Breast epithelium (tissue), 4 donors: ENCODE measurements at places on chromosomes 5 and 9.
A peak's percentile ranks its signal among the peaks of the same experiment; 100 is the strongest.

- no peak for DNase-seq
- no peak overlapping the region for H3K4me3 ChIP-seq
- no peaks in the 10 kb centered on the region for H3K27me3 ChIP-seq
These were observed 50.1 kb upstream of the ANKRD33B start for GRCh38 chr5:10513501-10514442.

DNA sequence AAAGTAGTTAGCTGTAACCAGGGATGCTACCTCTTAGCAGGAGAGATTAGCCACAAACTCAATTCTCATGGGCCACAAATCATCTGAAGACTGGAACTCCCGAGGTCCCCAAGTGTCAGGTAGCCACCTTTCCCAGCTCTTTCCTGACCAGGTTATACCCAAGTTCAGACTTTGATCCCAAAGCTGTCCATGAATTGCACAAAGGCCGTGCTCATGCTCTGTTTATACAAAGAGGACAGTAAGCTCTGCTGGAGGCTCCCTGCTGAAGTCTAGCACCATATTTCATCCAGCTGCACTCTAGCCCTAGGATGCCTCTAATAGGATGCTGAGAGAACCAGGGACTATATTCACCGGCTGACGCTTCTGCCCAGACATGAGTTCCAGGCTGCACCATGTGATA is 271.0 kb upstream of the ADAMTSL1 start:
- no peak for DNase-seq
- no peak overlapping the region for H3K4me3 ChIP-seq
- H3K27me3 ChIP-seq: no peaks in the 10 kb centered on the region
- no peaks in the 10 kb centered on the region for H3K36me3 ChIP-seq
- H3K27ac ChIP-seq: no peak overlapping the region

DNA sequence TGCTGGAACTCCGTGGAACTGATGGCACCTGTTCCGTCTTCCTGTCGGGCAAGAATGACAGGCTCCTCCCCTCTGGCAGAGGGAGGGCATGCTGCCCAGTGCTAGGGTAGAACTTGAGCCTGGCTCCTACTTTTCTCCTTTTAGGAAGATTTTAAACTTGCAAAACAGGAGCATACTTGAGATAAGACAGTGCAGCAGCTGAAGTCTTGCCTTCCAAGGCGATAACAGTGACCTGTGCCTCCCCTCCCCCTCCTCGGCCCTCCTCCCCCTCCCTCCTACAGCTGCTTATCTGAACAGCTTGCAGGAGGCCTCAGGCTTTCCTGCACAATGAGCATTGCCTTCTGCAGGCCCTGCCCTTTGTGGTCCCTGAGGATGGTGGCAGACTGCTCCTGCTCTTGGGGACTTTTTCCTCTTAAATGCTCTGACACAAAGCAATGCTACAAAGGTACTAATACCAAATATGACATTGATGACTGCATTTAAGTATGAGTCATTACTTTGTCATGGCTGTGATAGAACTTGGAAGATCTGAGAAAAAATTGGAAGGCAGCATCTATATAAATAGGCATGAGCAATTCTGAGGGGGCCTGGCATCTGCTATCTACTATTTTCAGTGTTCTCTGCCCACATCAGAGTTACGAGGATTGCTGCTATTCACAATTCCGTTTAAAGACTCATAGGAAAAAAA is 2.0 kb downstream of the GADD45G start:
- peak overlapping the region; percentile 71 for H3K4me3 ChIP-seq
- no peaks in the 10 kb centered on the region for H3K27me3 ChIP-seq
- H3K36me3 ChIP-seq: no peaks in the 10 kb centered on the region

- H3K4me1 ChIP-seq: peaks cover 4% of the 10 kb centered on the region
- no peak for DNase-seq
- no peaks in the 10 kb centered on the region for H3K27me3 ChIP-seq
- H3K4me3 ChIP-seq: no peak overlapping the region
- H3K27ac ChIP-seq: peak overlapping the region; percentile 73
These were observed 283.1 kb downstream of the EFNA5 start for GRCh38 chr5:107387526-107388140.

- H3K27ac ChIP-seq: peak overlapping the region; percentile 91
- no peaks in the 10 kb centered on the region for H3K36me3 ChIP-seq
- H3K27me3 ChIP-seq: no peaks in the 10 kb centered on the region
- peak overlapping the region; percentile 91 for H3K4me3 ChIP-seq
- DNase-seq: no peak
These were observed 3.8 kb downstream of the PCDH1 start for GRCh38 chr5:141874262-141874964.

- no peak overlapping the region for H3K27ac ChIP-seq
- no peaks in the 10 kb centered on the region for H3K27me3 ChIP-seq
These were observed 64.2 kb downstream of the MAST4 start for GRCh38 chr5:66660396-66660795.

DNA sequence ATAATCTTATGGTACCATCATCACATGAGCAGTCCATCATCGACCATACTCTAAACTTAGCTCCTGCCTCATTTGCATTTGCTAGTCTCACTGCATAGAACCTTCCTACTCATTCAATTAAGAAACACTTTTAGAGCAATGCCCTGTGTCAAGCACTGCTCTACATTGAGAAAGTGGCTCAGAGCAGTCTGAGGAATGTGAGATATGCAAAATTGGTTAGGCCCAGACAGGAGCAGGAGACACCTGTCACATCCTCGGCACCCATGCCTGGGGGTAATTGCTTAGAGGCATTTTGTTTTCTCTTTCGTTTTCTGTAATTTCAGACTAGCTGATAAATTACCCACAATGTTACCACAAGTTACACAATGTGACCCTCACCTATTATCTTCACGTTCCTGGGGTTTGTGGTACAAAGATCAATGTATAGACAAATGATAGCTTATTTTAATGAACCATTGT is 4.9 kb upstream of the RARS1 start:
- no peak for DNase-seq
- no peaks in the 10 kb centered on the region for H3K4me1 ChIP-seq
- H3K4me3 ChIP-seq: no peak overlapping the region
- H3K27me3 ChIP-seq: no peaks in the 10 kb centered on the region

GRCh38 chr9:123834218-123834888 is 95.6 kb downstream of the DENND1A start:
- no peak for DNase-seq
- H3K27me3 ChIP-seq: no peaks in the 10 kb centered on the region
- no peaks in the 10 kb centered on the region for H3K36me3 ChIP-seq
- H3K4me3 ChIP-seq: no peak overlapping the region
- no peak overlapping the region for H3K27ac ChIP-seq

DNA sequence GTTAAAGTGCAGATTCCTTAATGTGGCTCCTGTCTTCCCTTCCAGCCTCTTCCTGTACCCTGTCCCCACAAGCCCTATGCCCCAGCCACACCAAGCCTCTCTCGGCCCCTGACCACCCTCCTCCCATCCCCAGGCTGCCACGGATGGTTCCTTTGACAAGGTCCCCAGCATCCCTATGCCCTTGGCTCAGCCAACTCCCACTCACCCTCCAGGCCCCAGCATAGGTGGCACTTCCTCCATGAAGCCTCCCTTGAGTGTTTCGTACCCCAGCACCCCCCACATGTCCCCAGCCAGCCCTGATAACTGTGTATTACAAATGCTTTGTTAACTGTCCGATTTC is 115.5 kb upstream of the TBC1D2 start:
- H3K4me3 ChIP-seq: no peak overlapping the region
- no peak overlapping the region for H3K27ac ChIP-seq
- H3K27me3 ChIP-seq: no peaks in the 10 kb centered on the region
- H3K36me3 ChIP-seq: no peaks in the 10 kb centered on the region
- H3K4me1 ChIP-seq: no peaks in the 10 kb centered on the region
- DNase-seq: no peak

GRCh38 chr5:76943006-76943405 is 9.8 kb upstream of the CRHBP start:
- DNase-seq: no peak
- H3K36me3 ChIP-seq: no peaks in the 10 kb centered on the region

GRCh38 chr5:73454379-73455036 is 5.9 kb upstream of the FOXD1 start:
- no peak overlapping the region for H3K27ac ChIP-seq
- no peak overlapping the region for H3K4me3 ChIP-seq
- peaks cover 7% of the 10 kb centered on the region for H3K4me1 ChIP-seq
- no peaks in the 10 kb centered on the region for H3K36me3 ChIP-seq
- no peaks in the 10 kb centered on the region for H3K27me3 ChIP-seq
- no peak for DNase-seq

DNA sequence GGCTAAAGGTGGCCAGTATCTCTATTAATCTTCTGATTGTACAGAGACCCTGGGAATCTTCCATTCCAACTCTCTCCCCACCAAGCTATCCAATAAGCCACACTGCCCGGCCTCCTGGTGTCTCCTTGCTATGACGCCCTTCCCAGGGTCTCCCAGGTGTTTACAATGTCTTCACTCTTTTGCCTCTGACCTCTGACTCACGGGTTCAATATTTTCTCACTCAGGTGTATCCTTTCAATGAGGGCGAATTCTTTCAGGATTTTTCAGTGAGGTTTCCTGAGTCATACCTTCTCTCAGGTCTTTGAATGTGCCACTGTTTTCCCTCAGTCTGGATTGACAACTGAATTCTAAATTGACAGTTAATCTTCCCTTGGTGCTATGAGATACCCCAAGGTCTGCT is 53.7 kb upstream of the IRX4 start:
- no peak overlapping the region for H3K4me3 ChIP-seq
- H3K27ac ChIP-seq: no peak overlapping the region
- H3K27me3 ChIP-seq: no peaks in the 10 kb centered on the region
- no peaks in the 10 kb centered on the region for H3K4me1 ChIP-seq

- no peak overlapping the region for H3K27ac ChIP-seq
- no peak overlapping the region for H3K4me3 ChIP-seq
- DNase-seq: no peak
- H3K36me3 ChIP-seq: no peaks in the 10 kb centered on the region
- peaks cover 14% of the 10 kb centered on the region for H3K4me1 ChIP-seq
These were observed 5.9 kb downstream of the SSNA1 start for GRCh38 chr9:137194388-137194787.

DNA sequence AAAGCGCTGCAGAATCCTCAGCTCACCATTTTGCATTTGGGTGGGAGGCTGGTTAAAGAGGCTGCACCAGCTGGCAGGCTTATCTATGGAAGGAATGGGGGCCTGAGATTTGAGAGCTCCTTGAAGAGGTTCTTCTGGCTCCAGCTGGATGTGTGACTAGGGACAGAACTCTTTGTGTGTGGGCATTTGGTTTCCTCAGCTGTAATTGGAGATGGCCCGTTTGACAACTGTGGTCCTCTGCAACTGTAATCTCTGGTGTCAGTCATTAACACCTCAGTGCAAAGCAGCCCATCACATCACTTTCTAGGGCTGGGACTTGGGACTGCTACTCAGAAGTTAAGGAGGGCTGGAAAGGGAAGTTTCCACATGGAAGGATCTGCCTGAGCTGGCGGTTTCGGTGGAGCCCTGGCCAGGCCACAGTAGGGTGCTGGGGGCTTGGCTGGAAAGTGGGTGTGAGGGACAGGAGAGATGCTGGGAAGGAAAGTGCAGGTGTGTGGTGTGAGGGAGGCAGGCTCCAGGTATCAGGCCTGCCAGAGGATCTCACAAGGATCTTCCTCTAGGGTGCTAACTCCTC is 193.8 kb downstream of the GADD45G start:
- no peak overlapping the region for H3K4me3 ChIP-seq
- H3K27ac ChIP-seq: no peak overlapping the region
- H3K27me3 ChIP-seq: no peaks in the 10 kb centered on the region
- no peak for DNase-seq

GRCh38 chr5:173217626-173218397 is 17.2 kb downstream of the NKX2-5 start:
- H3K4me3 ChIP-seq: no peak overlapping the region
- H3K27ac ChIP-seq: no peak overlapping the region
- no peaks in the 10 kb centered on the region for H3K4me1 ChIP-seq
- no peak for DNase-seq

- no peaks in the 10 kb centered on the region for H3K36me3 ChIP-seq
- H3K4me1 ChIP-seq: no peaks in the 10 kb centered on the region
- no peak for DNase-seq
- no peak overlapping the region for H3K27ac ChIP-seq
- H3K27me3 ChIP-seq: no peaks in the 10 kb centered on the region
These were observed 31.5 kb upstream of the SEMA4D start for GRCh38 chr9:89529243-89530035.

GRCh38 chr9:78663369-78663768 is 366.4 kb downstream of the PSAT1 start:
- no peak for DNase-seq
- H3K4me1 ChIP-seq: no peaks in the 10 kb centered on the region
- no peak overlapping the region for H3K4me3 ChIP-seq
- H3K36me3 ChIP-seq: no peaks in the 10 kb centered on the region

DNA sequence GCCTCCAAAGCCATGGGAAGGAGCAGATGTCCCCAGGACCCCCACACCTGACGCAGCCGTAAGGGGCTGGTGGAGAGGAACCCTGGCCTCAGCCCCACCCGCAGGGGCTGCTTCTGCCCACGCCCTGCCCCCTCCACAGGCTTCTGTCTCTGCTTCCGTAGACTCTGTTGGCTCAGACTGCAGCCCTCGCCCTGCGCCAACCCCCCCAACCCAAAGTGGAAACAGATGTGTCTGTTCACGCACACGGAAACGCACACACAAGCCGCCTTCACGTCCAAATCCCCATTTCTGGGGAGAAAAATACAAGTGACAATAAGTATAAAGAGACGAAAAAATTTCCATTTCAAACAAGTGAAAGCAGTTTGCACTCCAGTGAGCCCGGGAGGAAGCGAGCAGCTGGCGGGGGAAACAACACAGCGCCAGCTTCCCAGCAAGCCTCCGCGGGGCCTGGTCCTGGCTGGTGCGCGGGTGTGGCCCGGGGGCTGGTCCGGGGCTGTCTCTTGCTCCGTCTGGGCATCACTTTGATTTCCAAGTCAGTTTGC is 32.6 kb upstream of the RXRA start:
- H3K4me1 ChIP-seq: peaks cover 4% of the 10 kb centered on the region
- no peak overlapping the region for H3K27ac ChIP-seq
- H3K36me3 ChIP-seq: no peaks in the 10 kb centered on the region
- peak overlapping the region; percentile 19 for H3K4me3 ChIP-seq
- DNase-seq: no peak

DNA sequence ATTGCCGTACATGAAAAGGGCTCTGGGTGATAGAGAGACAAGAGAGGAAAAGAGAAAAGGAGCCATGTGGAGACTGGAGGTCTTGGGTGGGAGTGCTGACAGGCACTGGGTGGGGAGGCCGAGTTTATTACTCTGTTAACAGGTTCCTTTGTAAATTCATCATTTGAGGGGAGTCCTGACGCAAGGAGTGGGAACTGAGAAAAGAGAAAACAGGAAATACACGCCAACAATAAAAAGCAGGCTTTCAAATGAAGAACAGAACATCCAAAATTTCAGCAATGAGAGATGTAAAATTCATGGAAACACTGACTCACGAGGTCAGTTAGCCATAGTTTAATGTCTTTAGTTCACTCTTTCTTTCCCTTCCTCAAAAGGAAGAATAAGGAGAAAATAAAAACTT is 342.8 kb downstream of the TMEM167A start:
- no peaks in the 10 kb centered on the region for H3K4me1 ChIP-seq
- no peaks in the 10 kb centered on the region for H3K36me3 ChIP-seq
- no peaks in the 10 kb centered on the region for H3K27me3 ChIP-seq
- no peak overlapping the region for H3K4me3 ChIP-seq

GRCh38 chr5:14996997-14997396 is 125.4 kb upstream of the ANKH start:
- DNase-seq: no peak
- no peaks in the 10 kb centered on the region for H3K27me3 ChIP-seq
- no peaks in the 10 kb centered on the region for H3K36me3 ChIP-seq
- no peaks in the 10 kb centered on the region for H3K4me1 ChIP-seq
